ENCODE measurements at places on chromosomes 6 and 20. TPM values are rescaled to one million over a fixed set of nuclear protein-coding genes. Genes with fewer than 3 reads are reported as not detected.

The MYLIP gene
- 154 TPM for polyA plus RNA-seq

The ZBTB2 gene
- polyA plus RNA-seq = 22.7 TPM

The GTSF1L gene
- not detected for polyA plus RNA-seq

The ULBP1 gene
- not detected for polyA plus RNA-seq

The TCP11 gene
- not detected for polyA plus RNA-seq

GRCh38 chr6:84762220-84763002 lies 2.0 kb downstream of the TBX18 start:
- no peak overlapping the region for H3K27ac ChIP-seq
- peaks cover 11% of the 10 kb centered on the region for H3K4me1 ChIP-seq
- H3K4me3 ChIP-seq = peak overlapping the region; percentile 12
- peaks cover 1% of the 10 kb centered on the region for H3K36me3 ChIP-seq

DNA sequence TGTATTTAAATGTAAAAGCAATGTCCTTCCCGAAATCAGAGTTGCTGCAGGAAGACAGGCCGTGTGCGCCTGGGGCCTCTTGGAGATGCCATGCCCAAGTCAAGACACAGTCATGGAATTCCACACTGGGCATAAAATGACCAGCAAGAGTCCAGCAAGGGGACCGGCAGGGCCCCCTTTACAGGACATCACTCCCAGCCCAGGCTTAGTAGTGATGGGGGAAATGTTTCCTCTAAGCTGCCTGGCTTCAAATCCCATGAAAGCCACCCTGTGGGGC lies 1.9 kb upstream of the PPP1R3G start:
- H3K4me1 ChIP-seq = peaks cover 17% of the 10 kb centered on the region
- H3K36me3 ChIP-seq = no peaks in the 10 kb centered on the region
- no peak overlapping the region for H3K27ac ChIP-seq
- no peak for DNase-seq
- H3K27me3 ChIP-seq = peaks cover 53% of the 10 kb centered on the region
- H3K4me3 ChIP-seq = no peak overlapping the region

- H3K36me3 ChIP-seq = no peaks in the 10 kb centered on the region
- DNase-seq = no peak
- H3K4me1 ChIP-seq = peaks cover 6% of the 10 kb centered on the region
- H3K4me3 ChIP-seq = no peak overlapping the region
Measured at GRCh38 chr6:143733510-143733909, 55.7 kb downstream of the PHACTR2 start.

All from naive B cell (primary cell).